ENCODE measurements at places on chromosomes 7 and 10.

GRCh38 chr10:108709927-108710722 lies 1213.2 kb downstream of the XPNPEP1 start:
- no peak for DNase-seq

DNA sequence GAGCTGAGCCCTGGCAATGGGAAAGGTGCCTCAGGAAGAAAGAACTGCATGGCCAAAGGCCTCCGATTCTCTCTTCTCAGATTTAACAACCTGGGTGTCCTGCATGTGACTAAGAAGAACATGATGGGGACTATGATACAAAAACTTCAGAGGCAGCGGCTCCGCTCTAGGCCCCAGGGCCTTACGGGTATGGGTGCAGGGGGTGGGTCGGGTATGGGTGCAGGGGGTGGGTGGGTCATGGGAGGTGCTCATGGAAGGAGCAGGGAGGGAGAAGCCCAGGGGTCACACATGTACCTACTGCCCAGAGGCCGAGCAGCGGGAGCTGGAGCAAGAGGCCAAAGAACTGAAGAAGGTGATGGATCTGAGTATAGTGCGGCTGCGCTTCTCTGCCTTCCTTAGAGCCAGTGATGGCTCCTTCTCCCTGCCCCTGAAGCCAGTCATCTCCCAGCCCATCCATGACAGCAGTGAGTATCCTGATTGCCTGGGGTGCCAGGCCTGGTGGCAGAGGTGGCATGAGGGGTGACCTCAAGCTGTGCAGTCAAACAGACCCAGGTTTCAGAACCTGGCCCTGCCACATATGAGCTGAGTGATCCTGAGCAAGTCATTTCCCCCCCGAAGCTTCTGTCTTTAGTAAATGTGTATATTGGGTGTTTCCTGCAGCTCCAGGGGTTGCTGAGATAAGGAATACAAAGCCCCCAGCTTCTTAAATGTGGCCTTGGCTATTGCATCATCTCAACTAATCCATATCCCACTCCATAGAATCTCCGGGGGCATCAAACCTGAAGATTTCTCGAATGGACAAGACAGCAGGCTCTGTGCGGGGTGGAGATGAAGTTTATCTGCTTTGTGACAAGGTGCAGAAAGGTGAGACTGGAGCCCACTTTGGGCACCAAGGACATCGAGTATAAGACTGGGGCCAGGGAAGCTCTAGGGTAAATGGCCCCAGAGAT lies 2.0 kb downstream of the NFKB2 start:
- DNase-seq = no peak

DNA sequence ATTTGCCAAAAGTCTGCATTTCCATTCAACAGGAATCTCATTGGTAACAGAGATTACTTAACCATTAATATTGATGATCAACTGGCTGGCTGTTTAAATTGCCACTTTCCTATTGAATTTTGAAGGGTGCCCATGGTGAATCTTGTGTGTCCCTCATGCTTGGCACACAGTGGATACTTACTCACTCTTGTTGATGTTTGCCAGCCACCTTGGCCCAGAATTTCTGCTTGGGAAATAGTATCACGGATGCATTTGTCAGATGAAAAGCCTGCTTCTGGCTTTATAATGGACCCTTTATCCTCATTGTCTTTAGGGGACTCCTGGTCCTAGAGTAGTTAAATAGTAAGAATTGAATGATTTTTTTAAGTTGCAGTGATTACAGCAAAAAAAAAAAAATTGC lies 52.0 kb downstream of the MMRN2 start:
- DNase-seq = no peak

- no peak for DNase-seq
Observed at GRCh38 chr7:45181991-45182855, 24.6 kb downstream of the RAMP3 start.

DNA sequence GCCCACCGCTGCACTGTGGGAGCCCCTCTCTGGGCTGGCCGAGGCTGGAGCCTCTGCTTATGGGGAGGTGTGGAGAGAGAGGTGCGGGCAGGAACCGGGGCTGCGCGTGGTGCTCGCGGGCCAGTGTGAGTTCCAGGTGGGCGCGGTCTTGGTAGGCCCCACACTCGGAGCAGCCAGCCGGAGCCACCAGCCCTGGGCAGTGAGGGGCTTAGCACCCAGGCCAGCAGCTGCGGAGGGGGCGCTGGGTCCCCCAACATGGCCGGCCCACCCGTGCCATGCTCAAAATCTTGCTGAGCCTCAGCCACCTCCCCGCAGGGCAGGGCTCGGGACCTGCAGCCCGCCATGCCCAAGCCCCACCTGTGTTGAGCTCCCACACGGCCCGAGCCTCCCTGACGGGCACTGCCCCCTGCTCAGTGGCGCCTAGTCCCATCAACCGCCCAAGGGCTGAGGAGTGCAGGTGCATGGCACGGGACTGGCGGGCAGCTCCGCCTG lies 856.8 kb upstream of the CELF2 start:
- no peak for DNase-seq

- DNase-seq = no peak
Observed at GRCh38 chr7:70630440-70630817, 501.5 kb upstream of the GALNT17 start.

- peak; percentile 34 for DNase-seq
Observed at GRCh38 chr10:71771204-71771603, 2.1 kb downstream of the VSIR start.

- no peak for DNase-seq
Observed at GRCh38 chr7:132343199-132343598, 233.1 kb downstream of the PLXNA4 start.

DNA sequence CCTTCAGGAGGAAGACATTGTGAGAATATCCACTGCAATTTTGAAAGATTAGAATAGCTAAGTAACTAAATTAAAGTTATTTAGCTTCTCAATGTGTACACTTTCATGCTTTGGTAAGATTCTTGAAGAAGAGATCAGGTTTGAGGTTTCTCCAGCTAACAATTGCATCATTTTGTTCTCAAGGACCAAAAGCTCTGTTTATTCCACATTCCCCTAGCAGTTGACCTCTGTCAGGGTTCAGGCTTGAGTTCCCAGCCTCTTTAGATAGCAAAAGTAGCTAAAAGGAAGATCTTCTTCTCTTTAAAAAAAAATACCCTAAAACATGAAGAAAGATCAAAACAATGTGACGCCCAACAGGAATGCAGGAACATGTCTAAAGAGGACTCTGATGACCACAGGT lies 179.4 kb upstream of the IGFBP3 start:
- DNase-seq = no peak

DNA sequence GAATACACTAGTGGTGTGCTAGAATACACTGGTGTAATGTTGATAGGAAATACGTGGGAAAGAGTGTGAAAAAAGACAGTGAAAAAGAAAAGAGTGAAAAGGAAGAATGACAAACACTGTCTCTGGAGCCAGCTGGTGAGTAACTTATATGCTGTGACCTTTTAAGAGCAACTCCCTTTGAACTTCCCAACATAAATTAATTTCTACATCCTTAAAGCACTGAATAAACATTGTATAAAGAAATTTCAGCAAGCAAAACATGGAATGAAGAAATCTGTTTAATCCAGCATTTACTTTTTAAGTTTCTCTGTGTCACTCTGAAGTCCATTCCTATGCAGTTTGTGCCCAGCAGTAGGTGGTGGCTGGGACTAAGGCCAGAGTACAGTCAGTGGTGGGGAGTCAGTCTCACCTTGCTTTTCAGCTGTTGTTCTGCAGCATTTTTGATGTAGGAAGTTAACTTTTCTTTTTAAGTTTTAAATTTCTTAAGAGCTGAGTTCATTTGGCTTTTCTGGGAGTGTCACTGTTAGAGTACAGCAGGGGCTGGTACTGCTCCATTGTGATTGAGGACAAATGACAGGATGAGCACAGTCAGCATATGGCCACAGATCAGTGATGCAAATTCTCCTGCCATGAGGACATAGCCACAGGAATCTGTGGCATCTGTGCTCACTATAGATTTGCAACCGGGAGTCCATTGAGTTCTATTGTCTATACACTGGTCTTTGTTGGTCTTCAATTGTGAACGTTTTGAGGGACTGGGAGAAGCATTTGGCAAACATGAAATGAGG lies 321.8 kb downstream of the ZNF248 start:
- DNase-seq = no peak

- no peak for DNase-seq
Observed at GRCh38 chr7:28395831-28396230, 16.5 kb upstream of the CREB5 start.

DNA sequence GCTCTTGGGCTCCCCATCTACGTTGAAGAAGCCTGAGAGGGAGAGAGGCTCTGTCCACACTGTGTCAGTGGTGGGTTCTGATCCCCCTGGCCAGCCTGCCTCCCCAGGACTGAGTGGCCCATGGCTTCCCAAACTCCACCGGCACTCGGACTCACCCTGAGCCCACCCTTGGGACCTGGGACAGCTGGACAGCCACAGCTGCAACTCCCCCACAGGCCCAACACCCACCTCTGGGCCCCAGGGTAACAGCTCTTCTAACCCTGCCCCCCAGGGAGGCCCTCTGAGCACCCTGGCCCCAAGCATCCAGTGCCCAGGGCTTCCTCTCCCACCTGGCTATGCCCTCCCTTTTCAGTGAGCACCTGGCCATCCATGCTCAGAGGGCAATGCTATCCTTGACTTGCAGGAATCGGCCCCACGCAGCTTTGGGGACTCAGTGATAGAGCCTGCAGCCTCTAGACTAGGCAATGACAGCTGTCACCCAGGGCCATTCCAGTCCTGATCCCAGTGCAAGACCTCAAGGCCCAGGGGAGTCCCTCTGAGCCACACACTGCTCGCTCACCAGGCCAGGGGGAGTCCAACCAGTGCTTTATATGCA lies 17.9 kb downstream of the OGDHL start:
- no peak for DNase-seq

DNA sequence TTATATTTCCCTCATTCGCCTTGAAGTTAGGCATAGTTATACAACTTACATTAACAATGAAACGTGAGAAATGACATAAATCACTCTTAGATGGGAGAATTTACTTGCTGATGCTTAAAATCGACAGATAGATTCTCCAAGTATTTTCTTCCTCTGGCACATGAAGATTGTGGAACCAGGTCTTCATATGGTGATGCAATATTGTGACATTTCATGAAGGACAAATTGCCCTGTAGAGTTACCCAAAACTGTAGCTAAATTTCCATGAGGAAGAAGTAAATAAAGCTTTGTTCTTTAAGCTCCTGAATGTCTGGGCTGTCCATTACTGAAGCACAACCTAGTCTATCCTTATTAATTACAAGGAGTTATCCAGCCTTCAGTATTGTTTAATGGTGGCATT lies 353.1 kb downstream of the THSD7A start:
- no peak for DNase-seq

DNA sequence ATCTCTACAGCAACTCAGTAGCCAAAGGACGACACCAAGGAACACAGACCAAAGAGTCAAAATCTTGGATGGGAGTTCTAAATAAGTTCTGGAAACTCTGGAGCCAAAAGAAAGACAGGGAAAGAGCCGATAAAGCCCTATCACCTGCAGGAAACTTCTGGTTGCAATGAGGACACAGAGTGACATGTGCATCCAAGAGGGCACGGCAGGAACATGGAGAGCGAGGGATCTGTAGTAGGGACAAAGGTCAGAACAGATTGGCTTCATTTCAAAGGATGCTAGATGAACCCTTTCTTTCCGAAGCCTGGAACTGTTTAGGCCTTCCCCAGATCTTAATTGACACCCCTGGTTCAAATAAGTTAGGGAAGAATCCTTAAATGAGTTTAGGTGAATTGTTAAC lies 39.5 kb downstream of the CACNA2D1 start:
- no peak for DNase-seq

- DNase-seq = no peak
Observed at GRCh38 chr10:52249850-52250395, 64.2 kb upstream of the DKK1 start.

DNA sequence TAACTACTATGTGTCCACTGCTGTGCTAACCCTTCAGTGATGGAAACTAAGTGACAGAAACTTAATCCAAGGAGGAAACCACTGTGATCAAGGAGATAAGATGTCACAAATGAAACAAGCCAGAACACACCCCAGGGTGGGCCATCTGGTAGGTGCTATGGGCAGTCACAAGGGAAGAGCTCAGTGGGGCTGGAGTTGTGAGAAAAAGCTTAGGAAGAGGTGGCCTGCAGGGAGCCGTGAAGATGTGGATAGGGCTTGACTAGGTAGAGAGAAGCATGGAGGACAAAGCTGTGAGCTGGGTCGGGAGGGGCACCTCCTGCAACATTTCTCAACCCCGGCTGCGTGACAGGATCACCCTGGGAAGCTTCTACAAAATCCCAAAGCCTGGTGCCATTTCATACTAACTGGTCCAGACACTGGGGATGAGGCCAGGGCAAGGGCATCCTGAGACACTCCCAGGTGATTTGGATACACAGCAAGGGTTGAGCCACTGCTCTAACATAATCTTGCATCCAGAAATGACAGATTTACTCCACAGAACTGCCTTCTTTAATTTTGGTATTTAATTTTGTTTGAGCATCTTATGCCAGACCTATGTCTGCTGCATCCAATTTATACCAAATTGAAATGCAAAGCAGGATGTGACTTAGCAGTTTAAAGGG lies 69.3 kb downstream of the OSBPL3 start:
- no peak for DNase-seq

DNA sequence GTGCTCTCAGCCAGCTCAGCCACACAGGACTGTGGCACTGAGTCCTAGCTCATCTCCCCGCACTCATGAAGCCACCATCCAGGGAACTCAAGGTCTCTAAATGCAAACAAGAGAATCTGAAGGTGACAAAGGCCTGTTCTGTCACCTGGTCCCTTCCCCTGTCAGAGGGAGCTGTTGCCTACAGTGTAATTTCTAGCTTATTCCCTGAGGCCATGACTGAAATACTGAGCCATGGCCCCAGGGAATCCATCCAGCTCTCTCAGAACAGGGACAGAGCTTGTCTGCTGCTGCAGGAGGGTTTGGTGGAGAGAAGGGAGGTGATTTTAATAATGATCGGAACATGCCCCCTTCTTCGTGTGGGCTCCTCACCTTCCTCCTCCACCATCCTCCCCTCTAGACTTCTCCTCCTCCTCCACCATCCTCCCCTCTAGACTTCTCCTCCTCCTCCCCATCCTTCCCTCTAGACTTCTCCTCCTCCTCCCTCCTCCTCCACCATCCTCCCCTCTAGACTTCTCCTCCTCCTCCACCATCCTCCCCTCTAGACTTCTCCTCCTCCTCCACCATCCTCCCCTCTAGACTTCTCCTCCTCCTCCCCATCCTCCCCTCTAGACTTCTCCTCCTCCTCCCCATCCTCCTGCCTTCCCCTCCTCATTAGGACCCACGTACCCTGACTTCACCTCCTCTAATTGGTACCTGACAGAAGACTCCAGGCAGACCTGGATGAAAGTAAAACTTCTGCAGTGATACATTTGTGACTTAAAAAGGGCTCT lies 338.0 kb upstream of the MKI67 start:
- DNase-seq = peak; percentile 6

DNA sequence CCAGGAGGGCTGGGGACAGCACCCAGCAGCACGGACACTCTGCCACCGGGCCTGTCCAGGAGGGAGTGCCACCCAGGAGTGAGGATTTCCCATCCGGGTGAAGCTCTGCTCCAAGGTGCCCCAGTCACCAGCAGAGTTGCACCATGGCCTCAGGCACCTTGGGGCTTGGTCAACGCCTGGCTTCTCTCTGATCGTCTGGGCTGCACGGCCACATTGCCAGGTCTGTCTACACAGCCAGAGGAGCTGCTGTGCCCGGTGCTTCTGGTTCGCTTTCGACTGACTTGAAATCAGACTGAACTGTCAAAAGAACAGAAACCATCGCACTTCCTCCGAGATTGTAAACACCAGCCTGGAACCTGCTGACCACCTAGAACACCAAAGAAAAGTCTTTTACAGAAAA lies 12.0 kb downstream of the SHH start:
- no peak for DNase-seq
